ENCODE measurements at places on chromosomes 1 and 21.

DNA sequence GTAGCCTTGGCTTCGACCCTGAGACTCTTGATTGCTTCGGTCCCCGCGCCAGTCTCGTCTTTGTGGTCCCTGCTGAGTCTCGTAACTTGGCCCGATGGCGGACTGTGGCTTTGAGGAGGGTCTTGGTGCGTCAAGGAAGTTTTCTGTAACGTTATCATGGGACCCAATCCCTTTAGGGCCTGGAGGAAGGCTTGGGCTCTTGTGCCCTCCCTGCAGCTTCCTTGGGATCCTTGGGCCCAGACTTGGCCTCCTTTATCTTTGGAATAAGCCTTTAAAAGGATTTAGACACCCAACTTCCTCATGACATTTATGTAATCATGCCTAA is 371 bp downstream of the ZMPSTE24 start:
- no peak for DNase-seq

- DNase-seq = no peak
These were observed 4.8 kb upstream of the IFNLR1 start for GRCh38 chr1:24191860-24192259.

- no peak for DNase-seq
These were observed 68.9 kb upstream of the PARP1 start for GRCh38 chr1:226476648-226477319.

- DNase-seq = no peak
These were observed 38.2 kb downstream of the CITED4 start for GRCh38 chr1:40823983-40824382.

- DNase-seq = no peak
These were observed 48.2 kb downstream of the ELK4 start for GRCh38 chr1:205583461-205584130.

DNA sequence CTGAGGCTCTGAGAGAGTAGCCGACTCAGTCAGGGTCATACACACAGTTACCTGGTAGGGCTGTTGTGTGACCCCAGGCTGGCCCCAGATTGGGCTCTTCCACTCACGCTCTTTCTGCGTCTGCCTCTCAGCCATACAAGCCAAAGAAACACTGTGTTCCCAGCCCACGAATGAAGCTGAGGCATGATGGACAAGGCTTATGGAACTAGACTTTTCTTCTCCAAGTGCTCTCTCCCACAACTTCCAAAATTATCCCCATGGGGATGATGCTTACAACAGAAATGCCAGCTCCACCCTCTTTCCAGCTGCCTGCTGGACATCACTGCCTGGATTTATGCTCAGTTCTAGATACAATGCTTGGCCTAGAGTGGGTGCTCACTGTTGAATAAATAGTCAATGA is 102.8 kb upstream of the JUN start:
- DNase-seq = no peak

GRCh38 chr1:914131-914890 is 9.4 kb upstream of the SAMD11 start:
- no peak for DNase-seq

DNA sequence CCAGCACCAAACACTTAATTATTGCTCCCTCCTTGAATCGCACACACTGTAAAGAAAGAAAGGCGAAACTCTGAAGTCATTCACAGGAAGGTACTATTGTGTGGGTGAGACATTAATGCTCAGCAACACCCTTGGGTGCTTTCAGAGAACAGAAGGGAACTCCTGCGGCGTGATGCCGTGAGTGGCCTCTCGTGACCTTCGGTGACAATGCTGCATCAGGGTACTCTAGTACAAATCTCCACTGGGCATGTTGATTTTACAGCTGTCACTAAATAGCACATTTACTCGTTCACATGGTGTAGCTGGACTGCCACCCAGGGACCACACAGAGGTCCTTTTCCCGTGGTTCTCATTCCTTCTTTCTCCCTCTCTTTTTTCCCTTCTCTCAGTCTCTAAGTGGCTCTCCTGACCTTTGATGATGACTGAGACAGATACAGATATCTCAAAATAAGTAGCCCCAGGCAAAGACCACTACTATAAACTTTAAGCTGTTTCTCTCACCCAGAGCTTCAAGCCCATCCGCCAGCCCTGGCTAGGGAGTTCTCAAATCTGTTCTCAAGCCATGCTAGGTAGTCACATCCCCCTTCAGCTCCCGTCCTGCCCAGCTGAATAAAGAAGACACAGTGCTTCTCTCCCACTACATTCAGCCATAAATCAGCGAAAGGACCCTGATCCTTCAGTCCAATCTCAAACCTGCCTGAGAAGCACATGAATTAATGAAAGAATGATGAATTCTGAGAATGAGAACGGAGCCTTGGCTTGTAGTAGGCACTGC is 223.4 kb upstream of the FMN2 start:
- DNase-seq = no peak

DNA sequence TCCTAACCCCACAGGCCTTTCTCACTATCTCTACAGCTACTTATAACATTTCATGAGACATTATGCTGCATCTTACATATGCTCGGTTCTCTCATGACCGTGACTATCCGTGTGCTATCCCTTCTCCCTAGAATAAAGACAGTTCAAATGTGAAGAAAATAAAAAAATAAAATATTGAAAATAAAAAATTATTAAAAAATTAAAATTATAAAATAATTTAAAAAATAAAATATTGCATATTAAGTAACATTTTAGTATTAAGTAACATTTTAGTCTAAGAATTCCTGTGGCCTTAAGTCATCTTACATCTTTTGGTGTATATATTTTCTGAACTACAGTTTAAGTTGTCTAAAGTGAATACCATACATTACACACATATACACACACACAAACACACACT is 415.5 kb downstream of the DPYD start:
- DNase-seq = no peak
